ENCODE measurements at places on chromosomes 16 and 17.

DNA sequence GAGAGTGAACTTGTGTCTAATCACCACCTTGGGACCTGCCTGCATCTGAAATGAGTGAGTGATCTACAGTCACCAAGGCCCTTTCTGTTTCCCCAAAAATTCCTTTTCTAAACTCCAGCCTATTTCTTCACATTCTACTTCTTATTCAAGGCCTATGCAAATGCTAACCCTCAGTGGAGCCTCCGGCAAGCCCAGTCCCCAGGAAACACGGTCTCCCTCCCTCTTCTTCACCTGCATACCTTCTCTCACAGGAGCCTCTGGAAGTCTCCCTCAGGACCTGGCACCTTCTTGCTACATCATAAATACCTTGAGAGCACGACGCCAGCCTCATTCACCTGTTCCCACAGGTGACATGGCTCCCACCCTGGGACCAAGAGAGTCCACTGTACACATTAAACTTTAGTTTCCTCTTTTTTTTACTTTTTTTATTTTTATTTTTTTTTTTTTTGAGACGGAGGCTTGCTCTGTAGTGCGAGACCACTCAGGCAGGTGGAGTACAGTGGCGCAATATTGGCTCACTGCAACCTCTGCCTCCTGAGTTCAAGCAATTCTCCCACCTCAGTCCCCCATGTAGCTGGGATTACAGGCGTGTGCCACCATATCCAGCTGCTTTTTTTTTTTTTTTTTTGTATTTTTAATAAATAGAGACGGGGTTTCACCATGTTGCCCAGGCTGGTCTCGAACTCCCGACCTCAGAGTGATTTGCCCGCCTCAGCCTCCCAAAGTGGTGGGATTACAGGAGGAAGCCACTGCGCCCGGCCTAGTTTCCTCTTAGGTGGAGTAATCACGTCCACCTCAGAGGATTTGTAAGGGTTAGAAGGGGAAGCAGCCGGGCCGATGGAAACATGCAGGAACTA lies 97.3 kb downstream of the ANKRD11 start:
- DNase-seq: no peak

DNA sequence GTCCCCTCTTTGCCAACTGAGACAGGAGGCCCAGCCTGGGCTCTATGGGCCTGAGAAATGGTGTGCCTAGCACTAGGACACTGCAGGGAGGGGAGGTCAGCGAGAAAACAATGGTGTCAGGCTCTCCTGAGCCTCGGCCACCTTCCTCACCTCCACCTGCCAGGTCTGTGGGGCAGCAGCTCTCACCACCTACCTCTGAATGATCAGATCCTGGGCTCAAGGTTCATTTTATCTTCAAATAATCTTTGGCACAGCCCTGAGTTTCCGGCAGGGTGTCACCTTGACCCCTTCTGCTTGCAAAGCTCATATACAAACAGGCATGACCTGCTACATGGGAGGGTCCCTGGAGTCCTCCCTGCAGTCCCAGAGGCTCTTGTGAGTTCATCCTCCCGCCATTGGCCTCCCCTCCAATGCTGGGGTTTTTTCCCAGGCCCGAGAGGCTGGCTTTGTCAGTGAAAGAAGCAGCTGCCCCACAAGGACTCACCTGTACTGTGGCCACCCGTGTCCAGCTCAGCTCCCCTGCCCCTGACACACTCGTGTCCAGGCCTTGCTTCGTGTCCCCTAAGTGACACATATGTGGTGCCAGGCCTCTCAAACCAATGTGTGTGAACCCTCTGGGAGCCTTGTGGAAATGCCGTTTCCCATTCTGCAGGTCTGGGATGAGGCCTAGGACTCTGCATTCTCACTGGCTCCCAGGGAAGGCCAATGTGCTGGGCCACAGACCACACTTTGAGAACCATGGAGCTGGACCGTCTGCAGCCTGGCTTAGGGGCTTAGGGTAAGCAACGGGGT lies 176.8 kb upstream of the CIBAR2 start:
- no peak for DNase-seq

DNA sequence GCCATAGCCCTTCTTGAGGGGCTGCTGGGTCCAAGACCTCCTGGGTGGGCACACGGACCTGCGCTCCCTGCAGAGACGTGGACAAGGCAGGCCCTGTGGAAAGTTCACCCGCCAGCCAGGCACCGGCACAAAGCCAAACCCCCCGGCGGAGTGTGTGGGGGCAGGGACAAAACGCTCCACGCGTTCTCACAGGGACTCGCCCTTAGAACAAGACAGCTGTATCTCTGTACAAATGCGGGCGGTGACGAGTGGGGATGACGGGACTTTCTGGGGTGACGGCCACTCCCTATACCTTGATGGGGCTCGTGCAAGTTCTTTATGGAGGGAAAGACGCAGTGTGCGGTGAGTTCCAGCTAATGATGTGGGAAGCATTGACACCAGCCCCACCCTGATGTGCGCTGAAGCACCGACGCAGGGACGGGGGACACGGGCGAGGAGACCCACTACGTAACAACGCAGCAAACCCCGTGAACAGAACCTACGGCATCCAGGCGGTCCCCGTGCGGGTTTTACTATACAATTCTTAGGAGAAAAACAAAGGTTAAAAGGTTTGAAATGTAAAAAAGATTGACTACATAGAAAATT lies 49.4 kb downstream of the LMF1 start:
- DNase-seq: no peak

DNA sequence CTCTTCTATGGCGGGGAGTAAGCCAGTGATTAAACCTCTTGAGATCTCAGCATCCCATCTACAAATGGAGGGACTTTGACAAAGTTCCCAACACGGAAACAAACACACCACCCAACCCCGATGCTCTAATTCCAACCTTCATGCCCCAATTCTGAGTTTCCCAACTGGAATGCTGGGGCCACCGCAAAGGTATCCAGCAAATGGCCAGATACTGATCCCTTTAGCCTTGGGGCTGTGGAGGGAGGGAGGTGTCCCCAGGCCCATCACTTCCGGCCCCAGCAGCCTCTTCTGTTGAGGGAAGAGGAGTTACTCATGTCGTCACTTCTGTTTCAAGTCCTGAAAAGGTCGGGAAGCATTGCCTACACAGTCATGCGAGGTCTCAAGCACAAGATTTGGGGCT lies 154.8 kb upstream of the RPH3AL start:
- no peak for DNase-seq

DNA sequence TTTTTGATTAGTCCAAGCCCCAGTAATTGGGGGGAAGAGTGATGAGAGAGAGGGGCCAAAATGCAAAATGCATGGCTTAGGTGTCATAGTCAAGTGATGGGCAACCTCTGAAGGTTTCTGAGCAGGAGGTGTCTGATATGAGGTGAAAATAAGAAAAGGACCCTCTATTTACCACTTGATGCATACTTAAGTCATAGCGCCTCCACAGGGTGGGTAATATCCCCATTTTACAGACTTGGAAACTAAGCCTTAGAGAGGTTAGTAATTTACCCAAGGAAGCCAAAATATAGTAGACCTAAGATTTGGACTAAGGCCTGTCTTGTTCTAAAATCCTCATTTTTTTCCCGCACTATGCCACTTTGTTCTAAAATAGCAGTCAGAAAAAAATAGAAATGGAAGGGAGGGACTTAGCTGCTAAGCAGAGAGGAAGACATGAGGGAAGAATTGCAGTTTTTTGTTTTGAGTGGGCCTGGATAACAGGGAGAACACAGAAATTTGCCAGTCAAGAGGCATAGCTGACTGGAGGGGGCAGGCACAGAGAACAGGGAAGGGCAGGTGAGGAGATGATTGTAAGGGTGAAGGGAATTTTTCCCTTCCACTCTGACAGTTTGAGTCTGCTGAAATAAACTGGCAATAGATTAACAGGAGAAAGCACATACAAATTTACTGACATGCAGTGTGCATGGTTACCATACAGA lies 2.3 kb upstream of the GRB2 start:
- DNase-seq: no peak

GRCh38 chr17:28554565-28554964 lies 2.1 kb upstream of the UNC119 start:
- DNase-seq: no peak

GRCh38 chr16:17396762-17397498 lies 73.8 kb downstream of the XYLT1 start:
- no peak for DNase-seq
